ENCODE measurements at places on chromosomes 7 and 10.

- no peak for DNase-seq
These were observed 47.5 kb downstream of the INHBA start for GRCh38 chr7:41655426-41655825.

GRCh38 chr7:40105879-40106473, 28.4 kb downstream of the MPLKIP start:
- no peak for DNase-seq

- DNase-seq: no peak
These were observed 312.5 kb upstream of the SEMA3C start for GRCh38 chr7:81231301-81231838.

DNA sequence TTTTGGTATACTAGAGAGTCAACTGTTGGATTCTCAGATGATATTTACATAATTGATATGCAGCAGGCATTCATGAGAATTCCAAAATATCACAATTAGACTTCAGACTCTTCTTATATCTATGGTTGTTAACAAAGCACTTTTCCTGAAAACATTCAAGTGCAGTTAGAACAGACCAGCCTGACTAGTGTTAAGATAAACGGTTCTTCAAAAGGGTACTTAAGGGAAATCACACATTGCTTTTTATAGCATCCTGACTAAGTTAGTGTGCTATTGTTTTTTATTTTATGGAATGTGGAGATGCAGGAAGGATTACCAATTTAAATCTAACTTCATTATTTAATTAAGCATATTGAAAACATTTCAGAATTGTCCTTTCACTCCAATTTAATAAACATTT, 405.1 kb downstream of the PLXDC2 start:
- DNase-seq: no peak

GRCh38 chr7:112162784-112163506, 43.3 kb downstream of the DOCK4 start:
- no peak for DNase-seq

DNA sequence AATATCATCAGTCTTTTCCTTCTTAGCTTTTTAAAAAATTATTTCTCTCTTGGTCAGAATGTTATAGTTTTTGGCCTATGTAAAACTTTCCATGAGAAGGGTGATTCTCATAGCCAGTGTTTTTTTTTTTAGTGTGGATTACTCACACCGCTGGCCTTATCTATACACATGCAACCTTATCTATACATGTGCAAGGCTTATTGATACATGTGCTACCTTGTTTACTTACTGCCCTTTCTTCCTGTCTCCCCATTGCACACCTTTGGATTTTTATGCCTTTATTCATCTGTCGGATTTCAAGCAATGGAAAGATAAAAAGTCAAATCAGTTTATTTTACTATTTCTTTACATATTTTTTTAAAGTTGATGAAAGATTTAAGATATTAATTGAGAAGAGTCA, 660.0 kb upstream of the FZD8 start:
- DNase-seq: no peak

GRCh38 chr7:22269963-22270362, 87.0 kb downstream of the RAPGEF5 start:
- DNase-seq: no peak

GRCh38 chr10:14023673-14024328, 306.9 kb downstream of the FRMD4A start:
- DNase-seq: no peak

DNA sequence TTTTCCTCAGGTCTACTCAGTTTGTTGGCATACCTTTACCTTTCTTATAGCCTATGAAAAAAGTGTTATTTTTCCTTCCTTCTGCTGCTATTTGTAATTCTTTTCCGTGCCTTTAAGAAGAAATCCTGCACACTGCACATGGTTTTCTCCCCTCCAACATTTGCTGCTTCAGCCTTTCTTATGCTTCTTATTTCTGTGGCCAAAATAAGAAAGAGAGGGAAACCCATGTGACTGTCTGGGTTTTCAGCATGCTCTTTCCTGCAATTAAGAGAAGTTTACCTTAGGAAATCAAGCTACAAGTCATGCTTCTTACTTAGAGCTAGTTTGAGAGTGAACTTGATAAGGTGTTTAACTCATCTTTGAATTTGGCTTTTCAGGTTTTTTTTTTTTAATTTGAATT, 11.0 kb downstream of the TBC1D12 start:
- no peak for DNase-seq
